ENCODE measurements at places on chromosomes 1 and 21.

- no peak for DNase-seq
These were observed 21.0 kb upstream of the LYST start for GRCh38 chr1:235887676-235888075.

DNA sequence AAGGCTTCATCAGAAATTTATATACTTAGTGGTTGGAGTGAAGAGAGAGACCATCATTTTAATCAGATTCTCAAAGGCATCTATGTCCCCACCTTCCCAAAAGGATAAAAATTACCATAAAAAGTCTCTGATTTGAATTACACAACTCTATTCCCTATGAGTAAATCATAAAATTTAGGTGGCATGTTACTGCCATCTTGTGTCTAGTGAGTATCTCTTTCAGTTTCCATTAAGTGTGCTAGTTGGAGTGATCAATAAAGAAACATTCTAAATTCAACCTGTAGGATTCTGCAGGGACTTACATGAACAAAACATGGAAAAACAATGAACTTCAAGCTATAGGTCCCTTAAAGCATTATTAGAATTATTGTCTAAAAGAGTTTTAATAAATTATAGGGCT lies 655.4 kb downstream of the LTN1 start:
- DNase-seq = no peak

DNA sequence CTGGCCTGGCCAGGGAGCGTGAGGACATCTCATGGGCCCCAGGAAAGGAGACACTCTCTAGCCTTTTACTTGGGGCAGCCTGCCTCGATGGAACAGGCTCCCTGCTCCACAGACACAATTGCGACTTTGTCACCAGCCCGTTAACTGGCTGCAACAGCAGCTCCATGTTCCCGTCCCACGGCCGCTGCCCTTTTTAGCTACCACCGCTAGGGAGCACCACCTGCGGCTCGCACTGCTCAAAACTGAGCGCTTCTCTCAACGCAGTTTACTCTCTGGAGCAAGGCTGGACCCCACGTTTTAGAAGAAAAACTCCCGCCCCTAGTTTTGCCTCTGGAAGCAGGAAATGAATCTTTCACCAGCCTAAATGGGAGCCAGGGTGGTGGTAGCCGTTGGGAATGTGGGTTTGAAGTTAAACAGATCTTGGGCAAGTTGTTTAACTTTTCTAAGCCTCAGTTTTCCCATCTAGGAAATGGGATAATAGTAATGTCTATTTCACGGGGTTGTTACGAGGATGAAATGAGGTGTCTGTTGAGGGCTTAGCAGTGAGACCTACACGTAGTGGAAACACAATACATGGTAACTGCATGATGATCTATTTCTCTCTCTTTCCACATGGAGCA lies 3.5 kb upstream of the LRRC38 start:
- no peak for DNase-seq

DNA sequence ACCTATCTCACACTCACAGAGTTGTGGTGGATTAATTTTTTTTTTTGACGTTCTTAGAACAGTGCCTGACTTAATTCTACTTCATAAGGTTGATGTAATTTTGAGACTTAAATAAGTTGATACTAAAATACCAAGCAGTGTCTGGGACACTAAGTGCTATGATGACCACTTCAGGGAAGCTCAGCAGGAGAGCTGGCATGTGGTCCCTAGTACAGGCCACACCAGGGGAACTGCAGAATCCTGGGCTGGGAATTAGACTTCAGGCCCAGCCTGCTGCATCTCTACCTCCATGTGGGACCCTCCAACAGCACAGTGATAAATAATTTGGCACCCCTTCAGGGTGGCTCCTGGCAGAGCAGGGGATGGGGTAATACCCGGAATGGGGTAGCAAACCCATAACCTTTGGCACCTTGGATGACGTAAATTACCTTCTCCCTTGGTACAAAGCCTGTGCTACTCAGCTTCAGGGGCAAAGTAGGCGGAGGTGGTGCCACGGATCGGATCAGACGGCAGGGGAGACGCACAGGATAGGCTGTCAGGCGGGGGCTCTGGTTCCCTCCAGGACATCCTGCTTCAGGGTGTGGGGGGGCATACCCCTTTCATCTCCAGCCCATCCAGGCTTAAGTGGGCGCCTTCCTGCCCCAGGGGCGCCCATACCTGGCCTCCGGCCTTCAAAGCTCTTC lies 4.8 kb downstream of the MFSD2A start:
- no peak for DNase-seq

DNA sequence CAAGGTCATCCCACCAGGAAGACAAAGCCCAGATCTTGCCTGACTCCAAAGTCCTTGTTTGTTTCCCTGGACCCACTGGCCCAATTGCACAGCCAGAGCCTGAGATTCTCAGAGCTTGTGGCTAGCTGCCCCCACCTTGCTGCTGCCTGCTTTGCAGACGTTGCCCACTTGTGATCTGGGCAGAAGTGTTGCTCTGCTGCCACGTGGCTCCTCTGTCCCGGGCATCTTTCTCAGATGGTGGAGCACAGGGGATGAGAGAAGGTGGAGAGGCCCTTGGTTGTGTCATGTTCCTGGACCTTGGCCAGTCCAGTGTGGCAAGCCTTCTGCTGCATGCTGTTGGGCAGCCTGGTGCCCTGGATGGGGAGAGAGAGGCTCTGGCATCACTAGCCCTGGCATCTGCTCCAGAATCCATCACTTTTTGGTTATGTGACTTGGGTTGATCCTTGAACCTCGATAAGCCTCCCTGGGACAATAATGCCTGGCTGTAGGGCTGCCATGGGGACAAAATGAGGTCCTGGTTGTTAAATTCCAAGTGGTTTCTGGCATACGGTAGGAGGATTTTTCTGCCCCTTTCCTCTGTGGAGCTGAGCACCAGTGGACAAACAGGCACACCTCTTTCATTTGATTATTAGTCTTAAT lies 1.5 kb upstream of the NR0B2 start:
- DNase-seq = no peak

DNA sequence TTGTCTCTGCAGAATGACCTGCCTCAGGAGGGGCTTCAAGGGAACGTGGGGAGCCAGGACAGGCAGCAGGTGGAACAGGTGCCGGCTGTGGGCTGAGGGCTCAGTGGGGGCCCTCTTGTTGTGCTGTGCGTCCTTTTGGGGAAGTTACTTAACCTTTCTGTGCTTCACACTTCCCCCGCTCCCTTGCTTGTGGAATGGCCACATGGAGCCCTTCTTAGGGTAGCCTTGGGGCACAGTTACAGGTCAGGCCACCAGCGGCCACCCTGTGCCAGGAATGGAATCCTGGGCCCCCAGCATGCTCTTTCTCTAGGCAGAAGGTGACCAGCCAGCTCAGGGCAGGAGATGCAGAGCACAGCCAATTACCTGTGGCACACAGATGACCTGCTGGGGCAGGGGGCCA lies 2.6 kb downstream of the IKBKE start:
- DNase-seq = no peak

GRCh38 chr1:8251635-8252034 lies 66.3 kb upstream of the SLC45A1 start:
- no peak for DNase-seq

DNA sequence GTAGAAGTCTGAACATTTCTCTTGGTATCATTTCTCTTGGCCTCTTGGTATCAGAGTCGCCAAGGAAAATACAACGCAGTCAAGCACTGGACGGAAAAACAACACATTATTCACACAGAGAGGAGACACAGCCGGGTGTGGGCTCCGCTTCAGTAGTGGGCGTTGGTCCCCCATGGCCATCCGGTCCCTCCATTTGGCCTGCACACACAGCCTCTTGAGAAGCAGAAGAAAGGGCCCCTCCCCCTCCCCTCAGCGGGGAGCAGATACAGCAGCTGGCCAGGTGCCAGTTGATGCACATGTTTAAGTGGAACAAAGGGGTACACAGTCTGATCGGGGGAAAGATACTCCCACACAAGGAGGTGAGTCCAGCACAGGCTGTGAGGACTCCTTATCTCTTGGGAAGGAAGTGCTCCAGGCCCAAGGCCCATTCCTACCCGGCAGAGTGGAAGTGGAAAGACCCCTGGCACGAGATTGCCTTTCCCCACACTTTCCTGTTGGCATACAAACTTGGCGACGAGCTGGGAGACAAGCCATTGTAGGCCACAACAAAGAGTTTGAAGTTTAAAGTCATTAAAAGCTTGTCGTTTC lies 311.3 kb downstream of the FAM72C start:
- no peak for DNase-seq

DNA sequence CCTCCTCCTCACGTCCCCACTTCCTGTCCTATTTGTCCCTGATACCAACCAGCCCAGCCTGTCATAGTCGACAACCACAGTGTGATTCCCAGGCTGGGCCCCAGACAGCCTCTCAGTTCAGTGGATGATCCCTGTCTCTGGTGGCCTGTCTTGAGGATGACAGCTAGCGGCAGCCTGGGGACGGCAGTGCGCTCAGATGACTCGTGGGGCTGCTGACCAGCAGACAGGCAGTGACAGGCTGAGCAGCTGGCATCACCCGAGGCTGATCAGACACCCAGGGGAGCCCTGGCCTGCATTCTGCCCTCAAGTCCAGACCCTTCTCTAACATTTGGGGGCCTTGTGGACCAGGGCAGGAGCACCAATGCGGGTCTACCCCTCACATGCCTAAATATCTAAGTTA lies 21.0 kb downstream of the NKAIN1 start:
- DNase-seq = no peak

DNA sequence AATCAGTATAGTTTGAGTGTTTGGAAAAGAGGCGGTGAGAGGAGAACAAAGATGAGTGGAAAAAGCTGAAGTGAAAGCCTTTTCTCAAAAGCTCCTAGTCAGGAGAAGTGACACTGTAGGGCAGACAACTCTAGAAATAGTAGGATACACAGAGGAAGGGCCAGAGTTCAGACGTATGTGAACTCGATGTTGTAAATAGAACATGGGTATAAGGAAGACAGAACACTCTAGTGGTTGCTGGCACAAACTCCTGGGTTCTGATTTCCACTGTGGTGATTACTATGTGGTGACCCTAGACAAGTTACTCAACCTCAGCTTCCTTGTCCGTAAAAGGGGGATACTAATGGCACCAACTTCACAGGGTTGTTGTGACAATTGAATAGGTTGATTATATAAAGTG lies 30.2 kb upstream of the MGST3 start:
- no peak for DNase-seq

- DNase-seq = no peak
These were observed 3.5 kb downstream of the SPOCD1 start for GRCh38 chr1:31812158-31812829.

DNA sequence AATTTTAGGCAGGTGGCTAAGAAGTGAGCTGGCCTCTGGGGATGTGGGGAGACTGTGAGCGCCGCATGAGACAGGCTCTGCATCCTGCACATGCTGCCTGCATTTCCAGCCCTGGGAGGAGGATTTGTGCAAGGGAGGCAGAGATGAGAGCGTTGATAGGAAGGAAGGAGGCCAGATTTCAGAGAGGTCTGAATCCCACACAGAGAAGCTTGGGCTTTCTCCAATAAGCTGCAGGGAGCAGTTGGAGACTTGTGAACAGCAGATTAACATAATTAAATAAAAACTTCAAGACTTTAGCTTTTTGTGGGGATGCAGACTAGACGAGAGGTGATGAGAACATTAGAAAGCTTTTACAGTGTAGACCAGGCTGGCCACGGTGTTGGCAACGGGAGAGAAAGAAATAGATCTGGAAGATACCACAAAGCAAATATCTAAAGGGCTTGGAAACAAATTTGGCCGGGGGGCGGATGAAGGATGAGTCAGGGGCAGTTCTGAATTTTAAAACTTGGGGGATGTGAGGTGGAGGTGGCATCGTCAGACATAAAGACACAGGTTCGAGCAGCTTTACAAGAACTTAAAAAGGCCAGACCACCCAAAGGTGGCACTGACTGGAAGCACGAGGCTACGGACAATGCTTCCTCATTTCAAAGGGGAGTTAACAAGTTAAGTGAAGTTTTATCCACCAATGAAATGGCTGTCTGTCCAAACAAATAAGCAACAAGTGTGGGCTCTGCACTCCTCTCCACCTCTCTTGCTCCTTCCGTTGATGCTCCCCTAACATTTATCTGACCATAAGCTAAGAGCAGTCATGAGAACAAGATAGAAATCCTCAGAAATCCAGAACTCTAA lies 57.0 kb downstream of the HIVEP3 start:
- DNase-seq = peak; percentile 16

DNA sequence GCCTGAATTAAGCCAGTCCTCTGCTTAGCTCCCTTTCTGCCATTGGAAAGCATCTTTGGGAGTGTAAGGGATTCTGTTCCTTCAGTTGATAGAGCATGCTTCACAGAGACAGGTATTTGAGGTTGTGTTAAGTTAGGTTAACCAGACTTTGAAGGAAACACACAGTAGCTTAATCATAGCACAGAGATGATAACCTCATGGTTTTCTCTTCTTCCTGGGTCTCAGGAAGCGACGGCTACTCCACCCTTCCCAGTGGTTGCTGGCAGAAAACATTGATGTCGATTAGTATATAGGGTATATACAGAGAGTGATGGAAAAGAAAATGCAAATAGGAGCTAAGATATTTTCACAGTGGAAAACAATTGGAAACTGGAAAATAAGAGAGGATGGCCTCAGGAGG lies 42.0 kb downstream of the S1PR1 start:
- no peak for DNase-seq

DNA sequence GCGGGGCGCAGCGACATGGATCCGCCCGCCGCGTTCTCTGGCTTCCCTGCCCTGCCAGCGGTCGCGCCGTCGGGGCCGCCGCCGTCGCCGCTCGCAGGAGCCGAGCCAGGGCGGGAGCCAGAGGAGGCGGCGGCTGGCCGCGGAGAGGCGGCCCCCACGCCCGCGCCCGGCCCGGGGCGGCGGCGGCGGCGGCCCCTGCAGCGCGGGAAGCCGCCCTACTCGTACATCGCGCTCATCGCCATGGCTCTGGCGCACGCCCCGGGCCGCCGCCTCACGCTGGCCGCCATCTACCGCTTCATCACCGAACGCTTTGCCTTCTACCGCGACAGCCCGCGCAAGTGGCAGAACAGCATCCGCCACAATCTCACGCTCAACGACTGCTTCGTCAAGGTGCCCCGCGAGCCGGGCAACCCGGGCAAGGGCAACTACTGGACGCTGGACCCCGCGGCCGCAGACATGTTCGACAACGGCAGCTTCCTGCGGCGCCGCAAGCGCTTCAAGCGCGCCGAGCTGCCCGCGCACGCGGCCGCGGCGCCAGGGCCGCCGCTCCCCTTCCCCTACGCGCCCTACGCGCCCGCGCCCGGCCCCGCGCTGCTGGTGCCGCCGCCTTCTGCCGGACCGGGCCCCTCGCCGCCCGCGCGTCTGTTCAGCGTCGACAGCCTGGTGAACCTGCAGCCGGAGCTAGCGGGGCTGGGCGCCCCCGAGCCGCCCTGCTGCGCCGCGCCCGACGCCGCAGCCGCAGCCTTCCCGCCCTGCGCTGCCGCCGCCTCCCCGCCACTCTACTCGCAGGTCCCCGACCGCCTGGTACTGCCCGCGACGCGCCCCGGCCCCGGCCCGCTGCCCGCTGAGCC lies 459 bp downstream of the FOXE3 start:
- no peak for DNase-seq

- peak; percentile 71 for DNase-seq
These were observed 495 bp upstream of the NTRK1 start for GRCh38 chr1:156860113-156860627.

GRCh38 chr1:6497867-6498575 lies 6.6 kb upstream of the PLEKHG5 start:
- no peak for DNase-seq

- DNase-seq = no peak
These were observed 15.0 kb downstream of the EPRS1 start for GRCh38 chr1:220031287-220031686.

GRCh38 chr1:237701534-237701933 lies 189.2 kb downstream of the ZP4 start:
- DNase-seq = no peak

- DNase-seq = no peak
These were observed 36.2 kb upstream of the DUSP10 start for GRCh38 chr1:221778125-221778524.

GRCh38 chr1:211695135-211695816 lies 19.9 kb upstream of the NEK2 start:
- DNase-seq = no peak

Data from H54 (cell line).